ENCODE measurements at places on chromosomes 5 and 9.

DNA sequence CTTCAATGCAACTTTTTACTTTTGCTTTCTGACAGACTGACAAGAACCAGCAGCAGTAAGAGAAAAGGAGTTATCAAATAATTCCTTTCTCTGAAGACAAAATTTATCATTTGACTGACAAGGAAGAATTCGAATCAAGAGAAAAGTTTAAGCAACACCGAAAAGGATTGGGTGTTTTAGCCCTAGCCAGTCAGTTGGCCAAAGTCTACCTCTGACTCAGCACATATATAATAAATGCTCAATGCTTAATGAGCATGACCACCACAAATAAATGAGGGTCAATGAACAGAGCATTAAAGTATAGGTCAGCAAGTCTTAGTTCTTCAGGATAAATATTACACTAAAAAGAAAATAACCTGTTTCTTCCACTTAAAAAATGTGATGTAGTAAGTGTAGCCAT, 1603.5 kb upstream of the C9orf72 start:
- no peak for DNase-seq

DNA sequence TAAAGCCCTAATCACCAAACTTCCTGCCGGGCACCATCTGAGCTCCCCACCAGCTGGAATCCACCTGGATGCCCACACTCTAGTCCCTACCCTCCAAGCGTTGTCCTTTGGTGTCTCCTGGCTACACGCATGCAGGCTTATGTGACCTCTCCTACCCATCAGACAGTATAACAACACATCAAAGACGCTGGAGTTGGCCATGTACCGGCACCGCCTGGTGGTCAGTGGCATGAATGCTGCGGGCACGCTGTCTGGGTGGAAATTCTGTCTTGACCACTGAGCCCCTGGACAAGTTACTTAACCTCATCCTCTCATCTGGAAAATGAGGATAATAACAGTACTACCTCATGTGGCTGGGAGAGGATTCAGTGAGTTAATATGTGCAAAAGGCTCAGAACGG, 23.4 kb upstream of the CORO2A start:
- no peak for DNase-seq

DNA sequence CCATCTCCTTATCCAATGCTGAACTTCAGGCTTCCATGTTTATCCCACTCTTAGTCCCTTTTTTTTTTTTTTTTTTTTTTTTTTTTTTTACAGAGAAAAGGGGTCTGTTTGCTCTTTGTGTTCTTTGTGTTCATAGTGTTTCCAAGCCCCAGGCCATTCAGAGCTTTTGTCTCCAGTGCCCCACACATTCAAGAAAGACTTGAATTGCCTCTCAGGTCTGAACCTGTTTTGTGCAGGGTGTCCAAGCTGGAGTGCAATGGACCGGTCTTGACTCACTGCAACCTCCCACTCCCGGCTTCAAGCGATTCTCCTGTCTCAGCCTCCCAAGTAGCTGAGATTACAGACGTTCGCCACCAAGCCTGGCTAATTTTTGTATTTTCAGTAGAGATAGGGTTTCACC, 191.2 kb downstream of the PALM2AKAP2 start:
- no peak for DNase-seq

- DNase-seq: no peak
These were observed 21.5 kb downstream of the XPA start for GRCh38 chr9:97675655-97676054.

DNA sequence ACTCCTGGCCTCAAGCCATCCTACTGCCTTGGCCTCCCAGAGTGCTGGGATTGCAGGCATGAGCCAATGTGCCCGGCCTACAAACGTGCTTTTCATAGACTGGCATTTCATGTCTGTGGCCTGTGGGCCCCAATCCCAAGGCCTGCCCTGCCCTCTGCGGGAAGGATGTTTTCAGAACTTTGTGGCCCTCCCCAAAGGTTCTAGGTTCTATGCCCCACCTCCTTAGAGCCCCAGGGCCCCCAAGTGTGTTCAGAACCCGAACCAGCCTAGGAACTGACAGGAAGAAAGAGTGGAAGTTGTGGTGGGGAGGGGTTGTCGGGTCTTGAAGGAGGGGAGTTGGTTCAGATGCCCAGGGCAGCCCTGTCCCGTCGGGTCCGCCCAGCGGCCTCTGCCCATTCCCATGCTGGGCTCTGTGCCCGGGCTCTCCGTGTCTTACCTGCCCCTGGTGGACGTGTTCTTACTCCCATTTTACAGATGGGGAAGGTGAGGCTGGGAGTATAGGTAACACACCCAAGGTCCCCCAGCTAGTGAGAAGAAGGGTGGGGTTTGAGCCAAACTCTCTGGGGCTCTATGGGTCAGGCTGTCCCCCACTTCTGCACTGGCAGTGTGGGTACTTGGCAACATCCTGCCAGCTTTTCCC, 175.8 kb upstream of the IER5L start:
- no peak for DNase-seq

DNA sequence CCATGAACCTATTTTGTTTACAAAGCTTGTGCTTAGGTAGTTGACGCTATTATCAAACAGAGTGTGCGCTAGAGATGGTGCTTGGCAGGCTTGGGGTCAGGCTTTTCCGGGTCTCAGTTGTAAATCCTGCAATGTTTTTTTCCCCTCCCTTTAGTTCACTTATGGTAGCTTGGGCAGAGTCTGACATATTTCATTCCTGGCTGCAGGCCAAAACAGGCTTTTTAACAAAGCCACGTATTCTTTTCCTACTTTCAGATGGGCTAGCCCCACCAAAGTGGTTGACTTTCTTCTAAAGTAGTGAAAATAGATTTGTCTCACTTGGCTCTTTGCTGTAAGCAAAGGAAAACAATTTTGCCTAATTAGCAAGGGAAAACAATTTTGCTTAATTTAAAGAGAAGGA, 58.0 kb upstream of the FBN2 start:
- DNase-seq: no peak

- DNase-seq: no peak
These were observed 753 bp upstream of the STC2 start for GRCh38 chr5:173328844-173329490.

DNA sequence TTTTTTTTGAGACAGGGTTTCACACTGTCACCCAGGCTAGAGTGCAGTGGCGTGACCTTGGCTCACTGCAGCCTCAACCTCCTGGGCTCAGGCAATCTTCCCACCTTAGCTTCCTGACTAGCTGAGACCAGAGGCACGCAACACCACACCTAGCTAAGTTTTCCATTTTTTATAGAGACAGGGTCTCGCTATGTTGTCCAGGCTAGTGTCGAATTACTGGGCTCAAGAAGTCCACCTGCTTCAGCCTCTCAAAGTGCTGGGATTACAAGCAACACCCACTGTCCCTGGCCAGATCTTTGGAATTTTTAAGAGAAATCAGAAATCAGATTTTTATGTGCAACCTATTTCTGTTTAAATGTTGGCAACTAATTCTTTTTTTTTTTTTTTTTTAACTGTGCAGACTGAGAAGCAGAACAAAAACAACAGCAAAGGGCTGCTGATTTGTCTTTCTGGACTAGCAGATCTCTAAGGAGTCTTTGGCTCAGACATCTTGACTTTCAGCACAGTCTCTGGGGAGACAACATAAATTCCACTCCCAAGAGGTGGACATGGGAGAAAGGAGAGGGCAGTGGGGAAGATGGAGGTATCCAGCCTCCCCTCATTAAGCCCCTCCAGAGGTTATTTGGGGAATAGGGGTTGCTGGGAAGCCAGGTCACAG, 54.4 kb upstream of the FABP6 start:
- no peak for DNase-seq

DNA sequence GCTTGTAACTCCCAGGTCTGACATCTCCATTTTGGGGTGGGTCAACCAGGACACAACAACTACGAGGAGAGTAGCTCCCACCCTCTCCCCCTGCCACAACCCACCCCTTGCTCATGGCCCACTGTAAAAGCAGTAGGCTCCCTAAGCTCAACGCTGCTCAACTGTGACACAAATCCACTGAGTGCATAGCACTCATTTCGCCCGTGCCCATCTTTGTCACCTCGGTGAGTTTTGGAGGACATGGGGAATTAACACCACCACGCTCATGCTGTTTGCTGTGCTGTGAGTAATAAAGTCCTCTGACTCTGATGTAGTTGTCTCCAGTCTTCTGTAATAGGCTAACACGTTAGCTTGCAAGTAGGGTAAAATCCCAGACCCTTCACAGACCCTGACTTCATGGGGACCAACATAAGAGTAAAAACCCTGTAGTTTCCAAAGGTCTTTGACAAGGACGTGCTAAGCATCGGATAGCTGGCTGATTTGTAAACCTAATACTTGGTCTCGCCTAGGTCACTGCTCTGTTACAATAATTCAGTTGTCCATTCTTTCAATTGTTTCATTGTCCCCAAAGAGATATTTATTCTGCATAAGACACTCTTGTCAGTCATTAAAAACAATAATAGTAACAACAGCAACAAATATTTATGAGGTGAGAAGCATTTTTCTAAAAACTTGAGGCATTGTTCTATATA, 7.7 kb downstream of the PLGRKT start:
- DNase-seq: no peak

GRCh38 chr9:79573412-79573923, 1.7 kb downstream of the TLE4 start:
- no peak for DNase-seq

GRCh38 chr5:15555176-15555575, 55.2 kb downstream of the FBXL7 start:
- no peak for DNase-seq

DNA sequence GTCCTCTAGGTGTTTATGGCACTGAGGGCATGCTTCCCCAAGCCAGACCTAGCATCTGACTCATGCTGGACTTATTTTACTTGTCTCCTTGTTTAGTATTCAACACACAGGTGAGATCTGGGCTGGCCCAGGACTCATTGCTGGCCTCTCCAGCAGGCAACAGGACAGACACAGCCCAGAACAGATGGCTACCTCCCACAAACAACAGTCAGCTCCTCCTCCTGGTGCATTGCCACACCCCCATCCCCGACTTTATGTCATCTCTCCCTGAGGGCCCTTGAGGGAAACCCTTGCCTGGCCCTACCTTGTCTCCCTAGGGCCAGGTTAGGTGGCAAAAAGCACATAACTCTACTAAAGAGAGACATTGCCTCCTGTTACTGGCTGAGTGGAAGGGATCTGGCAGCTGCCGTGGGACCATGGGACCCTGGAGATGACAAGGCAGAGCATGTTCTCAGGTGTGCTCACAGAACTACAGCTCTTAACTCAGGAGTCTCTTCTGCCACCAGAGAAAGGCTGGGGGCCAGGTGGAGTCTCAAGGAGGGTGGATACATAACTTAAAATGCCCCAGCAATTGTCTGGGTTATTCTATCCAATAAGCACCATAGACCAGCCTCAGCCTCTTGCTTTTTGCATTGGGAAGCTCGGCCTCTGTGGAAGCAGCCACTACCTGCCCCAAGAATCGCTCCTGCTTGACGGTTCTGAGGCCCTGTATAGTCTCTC, 2.3 kb downstream of the ACSL6 start:
- DNase-seq: no peak

DNA sequence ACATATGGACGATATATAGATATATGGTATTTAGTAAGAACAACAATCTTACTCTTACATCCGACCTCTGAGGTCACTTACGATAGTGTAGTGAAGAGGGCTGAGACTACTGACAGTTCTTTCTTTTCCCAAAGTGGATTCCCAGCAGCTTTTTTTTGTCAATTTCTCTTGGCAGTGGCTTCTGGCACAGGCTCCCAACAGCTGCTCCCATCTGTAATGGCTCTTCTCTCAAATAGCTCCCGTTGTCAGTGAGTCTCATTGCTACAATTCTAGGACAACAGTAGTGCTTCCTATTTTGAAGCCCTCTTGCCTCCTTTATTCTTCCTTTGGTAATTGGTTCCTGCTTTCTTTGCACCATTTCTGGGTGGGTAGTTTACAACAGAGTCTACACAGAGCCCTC, 68.4 kb downstream of the SLC25A46 start:
- DNase-seq: no peak

DNA sequence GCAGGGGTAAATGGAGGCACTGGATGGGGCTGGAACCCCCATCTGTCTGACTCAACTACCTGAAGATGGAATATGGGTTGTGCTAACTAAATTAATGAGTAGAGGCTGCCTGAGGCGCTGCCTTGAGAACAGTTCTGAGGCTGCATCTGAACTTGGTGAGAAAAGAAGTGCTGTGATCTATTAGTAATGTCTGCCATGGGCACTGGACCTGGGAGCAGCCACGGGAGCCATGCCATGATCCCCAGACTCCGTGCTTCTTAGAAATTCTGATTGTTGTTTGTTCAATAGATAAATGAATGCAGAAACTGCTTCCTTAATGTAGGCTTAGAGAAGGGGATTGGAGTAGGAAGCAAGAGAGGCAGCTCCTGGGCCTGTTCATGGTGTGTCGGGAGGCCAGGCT, 80.2 kb downstream of the KCNIP1 start:
- no peak for DNase-seq

DNA sequence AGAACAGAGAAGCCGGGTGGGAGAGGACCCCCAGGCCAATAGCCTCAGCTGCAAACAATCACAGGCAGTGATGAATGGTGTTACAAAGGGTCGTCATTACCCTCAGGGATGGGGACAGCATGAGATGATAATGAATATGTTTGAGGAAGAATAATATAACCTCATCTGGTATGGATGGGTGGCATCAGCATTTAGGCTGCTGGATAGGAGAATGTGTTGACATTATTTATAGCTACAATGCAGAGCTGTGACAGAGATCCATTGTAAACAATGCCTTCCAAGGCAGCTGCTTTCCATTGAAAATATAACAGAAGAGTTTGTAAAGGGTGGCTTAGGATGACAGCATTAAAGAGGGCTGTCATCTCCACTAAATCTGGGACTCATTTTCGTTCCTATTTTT, 365.5 kb downstream of the KCNN2 start:
- DNase-seq: no peak

DNA sequence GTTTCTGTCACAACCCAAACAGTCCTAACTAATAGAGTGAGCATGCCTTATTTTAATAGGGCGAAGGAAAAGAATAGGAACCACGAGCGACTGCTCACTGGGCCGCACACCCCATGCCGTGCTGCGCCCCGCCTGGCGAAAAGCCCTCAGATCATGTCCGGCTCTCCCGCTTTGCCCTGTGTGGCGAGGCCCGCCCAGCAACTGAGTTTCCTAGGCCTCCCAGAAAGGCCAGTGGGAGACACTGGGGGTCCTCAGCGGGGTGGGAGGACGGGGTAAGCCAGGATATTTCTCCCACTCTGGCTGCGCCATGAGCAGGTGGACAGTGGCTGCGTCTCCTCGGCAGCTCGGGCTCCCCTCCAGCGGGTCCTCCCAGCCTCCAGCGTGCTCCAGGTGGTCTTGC, 138.0 kb downstream of the GAPVD1 start:
- DNase-seq: no peak

GRCh38 chr5:120568711-120569110, 104.6 kb downstream of the PRR16 start:
- no peak for DNase-seq

Data from AML-193 (cell line).